ENCODE measurements at places on chromosomes 2 and 18. TPM values are rescaled to one million over a fixed set of nuclear protein-coding genes. Genes with fewer than 3 reads are reported as not detected.

- peak; percentile 3 for DNase-seq
Measured at GRCh38 chr2:192127434-192127833, 67.3 kb downstream of the TMEFF2 start.

Gene IL1RL1
- 25.6 TPM for total RNA-seq

DNA sequence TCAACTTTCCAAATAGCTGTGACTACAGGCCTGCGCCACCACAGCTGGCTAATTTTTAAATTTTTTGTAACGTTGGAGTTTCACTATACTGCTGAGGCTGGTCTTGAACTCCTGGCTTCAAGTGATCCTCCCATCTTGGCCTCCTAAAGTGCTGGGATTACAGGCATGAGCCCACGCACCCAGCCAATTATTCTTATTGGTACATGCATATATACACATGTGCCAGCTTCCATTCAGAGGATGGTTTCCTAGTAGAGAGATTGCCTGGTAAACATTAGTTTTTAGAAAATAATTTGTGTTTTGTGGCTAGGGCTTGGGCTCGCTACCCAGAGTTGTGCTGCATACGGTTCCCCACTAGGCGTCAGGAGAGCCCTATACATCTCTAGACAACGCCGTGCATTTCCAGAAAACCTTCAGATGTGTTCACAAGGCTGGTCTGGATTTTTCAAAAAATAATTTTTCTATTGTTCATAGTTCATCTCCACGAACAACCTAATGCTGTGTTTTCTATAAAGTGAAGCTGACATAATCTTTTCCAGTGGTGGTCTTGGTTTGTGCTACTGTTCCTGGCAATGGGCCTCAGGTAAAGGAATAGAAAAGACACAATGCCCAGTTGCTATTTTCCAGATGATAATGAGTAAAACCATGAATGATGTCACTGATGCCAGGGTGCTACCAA lies 14.6 kb upstream of the AFG3L2 start:
- DNase-seq = peak; percentile 75

DNA sequence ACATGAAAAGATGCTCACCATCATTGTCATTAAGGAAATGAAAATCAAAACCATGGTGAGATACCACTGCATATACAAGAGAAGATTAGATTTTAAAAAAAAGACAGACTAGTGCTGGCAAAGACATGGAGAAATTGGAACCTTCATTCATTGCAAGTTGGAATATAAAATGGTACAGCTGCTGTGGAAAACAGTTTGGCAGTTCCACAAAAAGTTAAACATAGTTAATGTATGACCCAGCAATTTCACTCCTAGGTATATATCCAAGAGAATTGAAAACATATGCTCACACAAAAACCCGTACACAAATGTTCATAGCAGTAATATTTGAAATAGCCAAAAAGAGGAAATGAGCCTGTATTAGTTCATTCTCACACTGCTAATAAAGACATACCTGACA lies 33.7 kb upstream of the MBOAT2 start:
- no peak for DNase-seq

DNA sequence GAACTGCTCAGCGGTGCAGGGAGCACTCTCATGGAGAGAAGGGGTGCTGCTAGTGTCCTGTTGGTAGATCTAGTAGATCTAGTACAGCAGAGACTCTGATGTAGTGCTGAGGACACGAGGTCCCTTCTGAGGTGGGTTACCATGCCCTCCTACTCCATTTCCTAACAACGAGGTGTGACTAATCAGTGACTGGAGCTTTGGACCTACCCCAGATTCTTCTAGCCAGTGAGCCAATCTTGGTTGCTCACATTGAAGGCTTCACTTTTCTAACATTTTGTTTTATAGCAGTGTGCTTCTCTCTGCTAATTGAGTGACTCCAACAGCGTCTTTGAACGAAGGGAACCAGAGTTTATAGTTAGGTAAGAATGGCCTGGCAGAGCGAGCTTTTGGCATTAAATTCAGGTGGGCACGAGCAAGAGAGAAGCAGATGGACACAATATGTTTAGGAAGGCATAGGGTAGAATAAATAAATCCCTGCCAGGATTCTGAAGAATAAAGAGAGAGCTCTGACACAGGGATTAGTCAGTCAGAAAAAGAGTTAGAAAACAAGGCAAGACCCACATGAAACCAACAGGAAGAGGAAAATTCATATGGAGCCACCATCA lies 306.0 kb upstream of the RAB12 start:
- no peak for DNase-seq

Gene BCL2
- 3.0 TPM for total RNA-seq

DNA sequence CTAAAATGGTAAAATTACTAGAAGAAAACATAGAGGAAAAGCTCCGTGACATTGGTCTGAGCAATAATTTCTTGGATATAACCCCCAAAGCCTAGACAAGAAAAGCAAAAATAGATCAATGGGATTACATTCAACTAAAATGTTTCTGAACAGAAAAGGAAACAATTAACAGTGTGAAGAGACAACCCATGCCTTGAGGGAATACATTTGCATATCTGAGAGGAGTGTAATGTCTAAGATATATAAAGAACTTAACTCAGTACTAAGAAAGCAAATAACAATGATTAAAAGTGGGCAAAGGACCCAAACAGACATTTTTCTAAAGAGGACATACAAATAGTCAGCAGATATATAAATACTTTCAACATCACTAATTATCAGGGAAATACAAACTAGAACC lies 206.2 kb downstream of the VAPA start:
- DNase-seq = no peak

Measured in MCF 10A (cell line).